ENCODE measurements at places on chromosomes 16 and 17.

GRCh38 chr17:2634361-2634960 lies 41.0 kb downstream of the PAFAH1B1 start:
- DNase-seq, result no peak

DNA sequence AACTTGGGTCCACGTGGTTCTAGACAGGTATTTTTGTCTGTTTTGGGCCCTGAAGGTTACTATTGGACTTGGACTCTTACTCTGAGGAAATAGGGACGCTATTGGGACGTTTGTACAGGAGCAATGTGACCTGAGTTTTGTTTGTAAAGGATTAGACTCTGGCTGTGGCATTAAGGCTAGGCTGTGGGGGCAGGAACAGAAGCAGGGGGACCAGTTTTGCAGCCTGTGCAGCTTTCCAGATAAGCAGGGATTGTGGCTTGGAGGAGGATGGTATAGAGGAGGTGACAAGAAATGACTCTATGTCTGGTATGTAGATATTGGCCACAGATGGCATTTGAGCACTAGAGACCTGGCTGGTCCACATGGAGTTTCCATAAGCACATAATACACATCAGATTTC lies 12.8 kb downstream of the NOD2 start:
- DNase-seq, result no peak

- DNase-seq, result no peak
Measured at GRCh38 chr16:85276721-85277120, 164.4 kb upstream of the CIBAR2 start.

DNA sequence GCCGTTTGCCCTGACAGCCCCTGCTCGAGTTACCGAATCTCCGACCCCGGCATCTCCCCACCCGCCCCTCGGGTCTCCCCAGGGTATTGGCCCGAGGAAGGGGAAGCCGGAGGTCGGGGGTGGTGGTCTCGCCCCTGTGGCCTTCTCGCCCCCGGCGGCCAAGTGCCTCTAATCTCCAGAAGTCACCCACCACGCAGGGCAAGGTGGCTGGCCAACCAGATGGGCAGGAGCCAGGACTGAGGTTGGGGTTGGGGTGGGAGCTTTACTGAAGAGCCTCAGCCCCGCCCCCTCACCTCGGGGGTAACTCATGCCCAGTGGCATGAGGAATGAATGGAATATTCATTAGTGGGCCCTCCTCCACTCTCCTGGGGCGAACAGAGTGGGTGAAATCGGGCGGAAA lies 637 bp downstream of the DHRS11 start:
- peak; percentile 47 for DNase-seq

GRCh38 chr16:10892782-10893318 lies 15.8 kb downstream of the CIITA start:
- DNase-seq, result no peak

DNA sequence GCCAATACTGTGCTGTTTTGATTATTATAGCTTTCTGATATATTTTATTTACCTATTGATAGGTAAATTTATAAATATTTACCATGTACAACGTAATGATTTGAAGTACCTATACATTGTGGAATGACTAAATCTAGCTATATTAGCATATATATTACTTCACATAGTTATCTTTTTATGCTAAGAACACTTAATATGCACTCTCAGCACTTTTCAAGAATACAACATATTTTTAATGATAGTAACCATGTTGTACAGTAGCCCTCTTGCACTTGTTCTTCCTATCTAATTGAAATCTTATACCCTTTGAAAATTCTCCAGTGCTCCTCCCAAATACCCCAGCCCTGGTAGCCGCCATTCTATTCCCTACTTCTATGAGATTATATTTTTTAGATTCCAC lies 604.0 kb upstream of the KIF2B start:
- no peak for DNase-seq

DNA sequence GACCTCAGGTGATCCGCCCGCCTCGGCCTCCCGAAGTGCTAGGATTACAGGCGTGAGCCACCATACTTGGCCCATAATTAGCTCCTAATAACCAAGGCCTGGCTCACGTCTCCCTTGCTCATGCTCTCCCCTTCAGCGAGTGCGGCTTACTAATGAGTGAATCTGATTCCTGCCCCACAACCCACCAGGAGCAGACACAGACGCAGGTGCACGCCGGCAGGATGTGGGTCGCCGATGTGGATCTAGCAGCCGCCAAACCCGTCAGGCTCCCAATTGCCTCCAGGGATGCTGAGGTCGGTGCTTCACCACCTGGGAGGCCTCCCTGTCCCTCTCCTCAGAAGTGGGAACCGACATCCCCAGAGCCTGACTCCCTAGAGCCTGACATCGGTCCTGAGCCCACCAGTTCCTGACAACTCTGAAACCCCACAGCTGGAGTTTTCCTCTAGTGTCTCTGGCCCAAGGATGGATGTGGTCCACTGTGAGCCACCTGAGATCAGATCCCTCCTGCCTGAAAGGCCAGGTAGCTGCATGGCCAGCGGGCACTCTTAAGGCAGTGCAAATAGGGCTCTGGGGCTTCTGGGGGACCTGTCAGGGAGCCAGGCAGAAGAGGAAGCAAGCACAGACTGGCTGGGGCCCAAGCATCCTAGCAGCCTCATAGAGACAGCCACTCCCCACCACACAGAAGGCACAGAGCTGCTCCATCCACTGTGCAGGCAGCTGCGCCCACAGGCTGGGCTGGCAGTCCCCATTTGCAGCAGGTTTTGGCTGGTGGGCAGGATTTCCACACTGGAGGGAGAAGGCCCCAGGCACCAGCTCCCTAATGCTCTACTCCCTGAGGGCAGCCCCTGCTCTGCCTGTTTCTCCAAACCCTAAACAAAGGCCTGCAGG lies 10.8 kb downstream of the EXOC7 start:
- no peak for DNase-seq

- DNase-seq, result no peak
Measured at GRCh38 chr16:81544261-81544660, 99.7 kb downstream of the CMIP start.

- DNase-seq, result no peak
Measured at GRCh38 chr16:88750854-88751253, 34.2 kb downstream of the PIEZO1 start.

GRCh38 chr16:49513040-49513439 lies 139.4 kb downstream of the C16orf78 start:
- no peak for DNase-seq

DNA sequence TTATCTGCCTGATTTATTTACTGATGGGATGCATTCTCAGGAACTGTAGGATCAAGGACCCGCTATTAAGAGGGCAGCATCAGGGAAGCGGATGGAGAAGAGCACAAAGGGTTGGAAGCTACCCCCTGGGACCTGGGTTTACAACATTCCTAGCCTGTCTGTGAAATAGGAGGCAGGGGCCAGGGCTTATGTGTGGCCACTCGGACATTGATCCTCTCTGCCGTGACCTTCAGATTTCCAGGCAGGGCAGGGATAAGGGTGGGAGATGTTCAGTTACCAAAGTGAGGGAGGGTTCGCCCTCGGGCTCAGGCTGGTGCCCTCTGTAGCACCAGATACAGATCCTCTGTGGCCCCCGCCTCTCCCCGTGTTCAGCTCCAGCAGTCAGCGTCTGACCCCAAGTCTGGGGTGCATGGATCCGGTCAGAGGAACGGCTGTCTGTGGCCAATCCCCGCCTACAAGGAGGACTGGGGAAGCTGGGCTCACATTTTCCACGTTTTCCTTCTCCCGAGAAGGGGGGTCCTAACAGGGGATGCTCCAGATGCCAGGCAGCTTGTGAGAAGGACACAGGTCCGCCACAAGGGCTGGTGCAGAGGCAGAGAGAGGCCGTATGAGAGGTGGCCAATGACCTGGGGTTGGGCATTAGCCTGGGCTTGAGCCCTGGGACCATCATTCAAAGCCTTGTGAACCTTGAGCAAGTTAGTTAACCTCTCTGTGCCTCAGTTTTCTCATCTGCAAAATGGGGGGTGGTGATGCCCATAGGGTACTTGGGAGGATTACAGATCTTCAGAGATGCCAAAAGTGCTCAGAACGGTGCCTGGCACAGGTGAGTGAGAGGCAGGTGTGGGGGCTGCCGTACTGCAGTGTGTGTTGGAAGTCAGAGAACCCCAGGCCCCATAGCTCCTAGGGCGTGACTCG lies 48.3 kb downstream of the ATP2C2 start:
- no peak for DNase-seq

GRCh38 chr16:23909792-23910418 lies 74.1 kb downstream of the PRKCB start:
- DNase-seq, result no peak
